ENCODE measurements at places on chromosomes 12 and 14.
A peak's percentile ranks its signal among the peaks of the same experiment; 100 is the strongest.

- no peak for DNase-seq
These were observed 4.2 kb downstream of the GSTZ1 start for GRCh38 chr14:77324816-77325745.

DNA sequence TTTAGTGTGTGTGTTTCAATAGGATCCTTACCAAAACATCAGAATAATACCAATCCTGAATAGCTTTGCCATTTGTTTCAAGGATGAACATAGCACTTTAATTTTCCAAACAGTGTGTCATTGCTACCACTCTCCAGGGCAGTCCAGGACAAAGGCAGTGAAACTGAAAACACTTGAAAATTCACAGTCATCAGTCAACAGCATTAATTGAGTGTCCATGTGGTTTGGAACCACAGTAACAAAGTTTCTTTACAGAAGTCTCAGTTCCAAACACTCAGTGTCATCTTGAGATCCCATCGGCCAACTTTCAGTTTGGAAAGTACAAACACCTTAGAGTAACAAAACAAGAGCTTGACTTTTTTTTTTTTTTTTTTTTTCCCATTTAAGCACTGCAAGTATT is 228.4 kb upstream of the SOX5 start:
- no peak for DNase-seq

DNA sequence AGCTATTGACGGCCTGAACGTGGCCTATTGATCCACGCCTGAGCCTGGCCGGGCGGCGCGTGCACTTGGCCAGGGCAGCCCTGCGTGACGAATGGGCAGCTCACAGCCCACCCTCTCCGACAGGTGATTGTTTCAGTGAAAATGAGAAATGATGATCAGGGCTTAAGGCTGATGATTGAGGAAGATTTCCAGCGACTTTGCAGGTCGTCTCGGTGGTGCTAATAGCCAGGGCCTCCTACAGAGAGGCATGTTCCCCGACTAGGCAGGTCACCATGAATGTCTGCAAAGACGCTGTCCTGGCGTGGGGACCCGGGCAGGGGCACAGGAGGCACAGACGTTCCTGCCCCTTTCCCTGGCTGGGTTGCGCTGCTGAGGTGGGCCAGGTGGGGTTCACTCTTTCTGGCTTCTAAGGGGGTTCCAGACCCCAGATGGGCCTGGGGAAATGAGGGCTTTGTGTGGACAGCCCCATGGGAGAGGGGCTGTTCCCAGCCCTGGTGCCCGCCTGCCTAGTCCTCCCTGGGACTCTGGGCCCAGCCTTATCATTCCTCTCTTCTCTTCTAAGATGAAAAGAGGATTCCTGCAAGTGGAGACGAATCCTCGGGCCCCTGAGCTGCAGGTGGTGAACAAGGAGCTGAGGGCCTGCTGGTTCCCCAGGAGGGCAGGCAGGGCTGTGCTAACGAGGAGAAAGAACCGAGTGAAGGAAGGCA is 157.4 kb downstream of the KIF26A start:
- peak; percentile 80 for DNase-seq

GRCh38 chr14:98965076-98965475 is 306.9 kb downstream of the BCL11B start:
- no peak for DNase-seq

GRCh38 chr12:89674326-89674942 is 34.2 kb downstream of the ATP2B1 start:
- no peak for DNase-seq

GRCh38 chr12:117489671-117490070 is 128.2 kb upstream of the NOS1 start:
- no peak for DNase-seq

GRCh38 chr12:103308396-103308795 is 187.4 kb downstream of the C12orf42 start:
- DNase-seq = no peak

DNA sequence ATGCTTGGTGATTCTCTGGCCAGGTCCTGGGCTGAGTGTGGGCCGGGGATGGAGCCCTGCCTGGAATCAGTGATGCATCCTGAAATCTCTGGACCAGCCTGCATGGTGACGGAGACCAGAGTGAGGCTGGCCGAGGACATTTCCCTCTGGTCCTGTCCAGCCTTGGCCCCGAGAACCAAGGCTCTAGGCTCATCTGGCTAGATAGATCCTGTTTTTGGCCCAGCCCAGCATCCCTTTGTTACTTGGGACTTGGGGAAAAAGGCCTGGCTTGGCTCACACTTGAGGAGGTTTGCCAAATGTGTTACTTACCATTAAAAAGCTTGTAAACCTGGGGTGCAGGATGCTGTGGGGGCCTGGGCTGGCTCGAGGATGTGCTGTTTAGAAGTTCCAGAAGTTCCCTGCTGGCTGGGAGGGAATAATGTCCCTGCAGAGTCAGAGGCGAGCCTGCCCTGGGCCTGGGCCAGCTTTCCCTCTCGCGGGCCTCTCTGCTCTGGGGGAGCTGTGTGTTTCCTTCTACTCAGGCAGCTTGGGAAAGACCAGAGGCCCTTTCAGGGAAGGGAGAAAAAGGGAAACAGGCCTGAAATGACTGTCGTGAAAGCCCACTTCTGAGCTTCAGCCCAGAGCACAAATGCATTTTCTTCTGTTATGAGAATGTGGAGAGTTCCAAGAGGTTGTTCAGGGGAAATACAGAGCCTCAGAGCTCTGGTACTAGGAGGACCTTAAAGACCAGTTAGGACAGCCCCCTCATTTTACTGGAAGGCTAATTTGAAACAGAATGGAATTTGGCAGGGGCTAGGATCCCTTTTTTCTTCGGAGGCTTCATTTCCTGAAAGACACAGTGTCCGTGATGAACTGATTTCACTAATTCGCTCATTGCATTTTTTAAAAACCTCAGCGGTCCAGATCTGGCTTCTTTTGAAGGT is 47.2 kb upstream of the CTDSP2 start:
- DNase-seq = no peak

DNA sequence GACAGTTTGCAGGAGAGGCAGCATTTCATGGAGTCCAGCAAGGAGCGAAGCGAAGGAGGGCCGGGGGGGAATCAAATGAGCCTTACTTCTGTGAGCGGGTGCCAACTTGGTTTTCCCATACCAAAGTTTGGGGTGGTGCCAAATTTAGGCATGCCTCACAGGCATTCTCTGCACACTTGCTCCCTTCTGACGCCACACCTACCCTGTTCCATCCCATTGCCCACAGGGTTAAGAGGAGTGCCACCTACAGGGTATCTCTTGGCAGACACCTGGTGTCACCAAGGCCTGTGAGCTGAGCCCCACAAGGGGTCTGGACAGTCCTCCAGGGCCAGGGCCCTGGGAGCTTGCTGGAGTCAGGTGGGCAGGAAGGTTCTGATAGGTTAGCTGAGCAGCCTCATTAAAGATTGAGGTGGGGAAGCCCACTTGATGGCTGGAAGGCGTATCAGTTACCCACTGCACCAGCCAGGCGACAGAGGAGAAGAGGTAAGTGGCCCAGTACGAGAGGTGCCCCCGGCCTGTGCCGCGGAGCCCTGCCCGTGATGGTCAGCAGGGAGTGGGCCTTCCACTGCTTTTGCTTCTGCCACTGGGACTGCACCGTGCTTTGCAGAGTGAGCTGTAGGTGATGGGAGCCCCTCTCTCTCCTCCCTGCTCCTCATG is 45.2 kb downstream of the DEGS2 start:
- peak; percentile 79 for DNase-seq

- no peak for DNase-seq
These were observed 23.1 kb upstream of the HELB start for GRCh38 chr12:66279123-66279712.

DNA sequence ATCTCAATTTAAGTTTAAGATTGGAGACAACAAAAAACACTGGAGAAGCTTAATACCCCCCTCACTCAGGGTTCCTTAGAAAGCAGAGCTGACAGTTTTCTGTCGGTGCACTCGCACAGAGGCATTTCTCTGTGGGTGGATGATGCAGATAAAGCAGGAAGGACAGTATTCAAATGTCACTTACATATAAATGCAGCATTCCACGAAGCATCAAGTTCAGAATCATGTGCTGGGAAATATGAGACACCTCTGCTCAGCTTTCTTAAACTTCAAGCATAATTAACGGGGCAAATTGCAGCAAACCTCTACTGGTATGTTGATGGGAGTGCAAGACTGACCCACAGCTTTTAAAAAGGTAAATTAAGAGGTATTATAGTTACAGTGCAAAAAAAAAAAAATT is 68.7 kb downstream of the DICER1 start:
- DNase-seq = no peak

- DNase-seq = no peak
These were observed 461.1 kb downstream of the LRIG3 start for GRCh38 chr12:58459191-58459590.

DNA sequence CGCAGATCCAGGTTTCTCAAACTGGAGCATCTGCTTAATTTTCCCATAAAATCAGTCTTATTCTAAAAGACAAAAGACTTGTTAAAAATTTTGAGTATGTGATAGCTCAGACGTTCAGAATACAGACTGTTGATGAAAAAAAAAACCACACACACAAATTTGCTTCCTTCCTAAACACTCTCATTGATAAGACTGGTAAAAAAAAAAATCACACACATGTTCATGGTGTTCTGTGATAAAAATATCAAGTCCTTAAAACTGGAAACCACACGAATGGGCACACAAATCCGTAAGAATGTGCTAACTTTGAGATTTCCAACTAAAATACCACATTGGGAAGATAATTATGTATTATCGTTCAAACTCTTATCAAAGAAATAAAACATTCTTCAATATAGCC is 6.7 kb upstream of the ARID4A start:
- no peak for DNase-seq

DNA sequence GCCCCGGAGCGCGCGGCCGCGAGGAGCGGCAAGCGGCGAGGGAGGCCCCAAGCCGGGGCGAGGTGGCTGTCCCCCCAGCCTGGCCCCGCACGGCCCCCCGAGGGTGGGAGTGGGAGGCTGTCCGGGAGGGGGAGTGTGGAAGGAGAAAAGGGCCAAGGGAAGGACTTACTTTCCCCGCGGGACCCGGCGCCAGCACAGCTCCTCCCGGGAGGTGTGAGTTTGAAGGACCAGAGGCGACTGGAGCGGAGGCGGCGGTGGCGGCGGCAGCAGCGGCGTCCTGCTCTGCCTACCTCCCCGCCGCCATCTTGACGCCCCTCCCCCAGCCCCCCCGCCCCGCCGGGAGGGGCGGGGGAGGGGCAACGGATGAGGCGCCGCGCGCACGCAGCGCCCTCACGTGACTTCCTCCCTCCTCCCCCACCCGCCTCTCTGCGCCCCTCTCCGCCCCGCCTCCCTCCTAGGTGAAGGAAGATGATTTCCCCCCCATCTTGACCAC is at the start of gene SBNO1:
Gene SBNO1, minus strand, starts transcription at position 316 of the 493 bp plus-strand sequence. CDS start 14,406 bp downstream, outside the sequence.
- DNase-seq = peak; percentile 90

DNA sequence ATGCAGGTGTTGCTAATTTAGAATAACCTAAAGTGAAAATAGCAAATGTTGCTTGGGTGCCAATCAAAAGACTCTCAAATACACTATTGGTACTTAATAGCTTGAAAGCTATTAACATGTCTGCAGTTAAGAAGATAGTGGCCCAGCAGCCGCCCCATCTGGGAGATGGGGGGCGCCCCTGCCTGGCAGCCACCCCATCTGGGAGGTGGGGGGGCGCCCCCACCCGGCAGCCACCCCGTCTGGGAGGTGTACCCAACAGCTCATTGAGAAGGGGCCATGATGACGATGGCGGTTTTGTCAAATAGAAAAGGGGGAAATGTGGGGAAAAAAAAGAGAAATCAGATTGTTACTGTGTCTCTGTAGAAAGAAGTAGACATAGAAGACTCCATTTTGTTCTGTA is 923.1 kb upstream of the MDGA2 start:
- DNase-seq = no peak

DNA sequence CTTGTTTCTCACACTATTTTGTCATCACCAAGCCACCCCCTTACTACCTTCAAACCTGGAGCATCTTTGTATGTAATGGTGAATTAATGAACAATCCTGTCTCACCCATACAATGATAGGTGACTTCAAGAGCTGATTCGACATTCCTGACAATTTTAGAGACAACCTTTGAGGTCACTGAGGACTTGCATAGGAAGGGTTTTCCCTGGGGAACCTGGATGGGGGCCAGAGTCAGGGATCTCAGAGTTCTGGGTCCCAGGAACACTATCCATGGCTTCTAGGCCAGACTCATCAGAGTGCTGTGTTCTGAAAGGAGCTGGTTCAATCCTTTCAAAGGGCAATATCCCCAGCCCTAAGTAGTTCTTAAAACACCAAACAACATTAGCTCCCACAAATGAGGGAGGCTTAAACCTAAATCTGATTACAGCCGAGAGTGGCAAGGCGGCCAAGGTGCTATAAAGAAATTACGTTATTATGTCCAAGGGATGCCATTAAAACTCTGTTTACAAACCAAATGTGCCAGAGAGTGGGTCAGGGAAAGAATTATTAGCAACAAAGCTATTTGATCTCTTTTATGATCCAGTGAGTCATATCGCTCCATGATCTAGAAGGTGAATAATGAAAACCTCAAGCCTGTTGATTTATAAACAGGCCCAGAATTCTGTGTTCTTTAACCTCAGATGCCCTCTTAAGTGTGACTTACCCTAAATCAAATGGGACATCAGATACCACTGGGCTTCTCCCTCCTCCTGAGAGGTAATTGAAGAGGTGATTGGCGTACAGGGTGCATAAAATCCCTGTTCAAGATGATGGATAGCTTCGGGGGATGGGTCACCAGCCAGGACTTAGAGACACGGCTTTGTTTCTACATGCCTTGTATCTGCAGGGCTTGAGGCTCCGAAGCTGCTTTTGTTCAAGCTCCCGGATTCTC is 230.2 kb upstream of the TBX3 start:
- no peak for DNase-seq
